ENCODE measurements at places on chromosomes 3 and 15.
A peak's percentile ranks its signal among the peaks of the same experiment; 100 is the strongest.

DNA sequence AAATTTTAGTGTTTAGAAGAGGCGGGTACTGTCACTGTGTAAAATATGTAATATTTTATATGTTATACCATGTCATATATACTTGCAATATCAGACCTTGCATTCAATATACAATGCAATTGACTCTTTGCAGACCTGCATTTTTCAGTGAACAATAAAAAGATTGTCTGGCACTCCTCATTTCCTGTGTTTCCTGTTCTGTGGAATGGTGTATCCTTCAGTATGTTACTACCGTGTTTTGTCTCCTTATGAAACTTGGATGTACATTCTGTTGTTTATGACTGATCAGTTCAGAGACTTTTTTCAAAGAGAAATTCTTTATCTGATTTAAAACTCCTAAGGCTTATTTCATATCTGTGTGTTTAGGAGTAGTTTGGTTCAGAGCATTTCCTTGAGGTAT is 31.5 kb downstream of the APH1B start:
- DNase-seq: no peak

GRCh38 chr3:30393079-30393478 is 213.3 kb upstream of the TGFBR2 start:
- no peak for DNase-seq

GRCh38 chr3:77655396-77655795 is 615.5 kb downstream of the ROBO2 start:
- DNase-seq: no peak

GRCh38 chr3:58129041-58129770 is 81.6 kb downstream of the DNASE1L3 start:
- DNase-seq: no peak

GRCh38 chr15:64907991-64908390 is 3.7 kb upstream of the ANKDD1A start:
- no peak for DNase-seq

DNA sequence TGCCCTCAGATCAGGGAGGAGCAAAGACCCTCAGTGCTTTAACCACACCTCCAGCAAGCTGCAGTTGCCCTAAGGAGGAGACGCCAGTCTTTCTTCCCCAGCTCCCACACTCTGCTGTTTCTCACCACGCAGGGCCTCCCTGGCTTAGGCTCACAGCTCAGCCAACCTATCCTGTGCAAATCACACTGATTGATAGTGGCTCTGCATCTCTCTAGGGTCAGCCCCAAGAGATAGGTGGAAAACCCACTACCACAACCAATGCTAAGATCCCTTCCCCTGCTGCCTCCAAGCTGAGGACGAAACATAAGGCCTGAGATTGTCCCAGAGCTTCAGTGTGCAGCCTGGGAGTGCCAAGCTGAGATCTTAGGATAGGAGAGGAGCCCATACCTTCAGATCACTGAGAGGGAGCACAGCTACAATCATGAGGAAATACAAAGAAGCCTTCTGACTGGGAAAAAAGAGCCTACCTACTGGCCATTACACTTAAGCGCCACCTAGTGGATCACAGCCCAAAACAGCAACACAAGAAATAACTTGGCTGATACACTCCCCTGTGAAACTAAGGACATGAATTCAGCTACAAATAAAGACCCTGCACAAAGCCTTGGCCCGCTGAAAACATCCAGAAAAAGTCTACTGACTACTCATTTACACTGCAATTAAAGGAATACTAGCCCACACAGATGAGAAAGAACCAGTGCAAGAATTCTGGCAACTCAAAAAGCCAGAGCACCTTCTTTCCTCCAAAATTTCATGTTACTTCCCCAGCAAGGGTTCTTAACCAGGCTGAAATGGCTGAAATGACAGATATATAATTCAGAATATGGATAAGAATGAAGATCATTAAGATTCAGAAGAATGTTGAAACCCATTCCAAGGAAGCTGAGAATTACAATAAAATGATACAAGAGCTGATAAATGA is 271.5 kb upstream of the DCBLD2 start:
- DNase-seq: no peak

GRCh38 chr3:100032243-100032642 is 82.1 kb downstream of the FILIP1L start:
- DNase-seq: no peak

GRCh38 chr15:36218991-36219390 is 360.4 kb upstream of the CDIN1 start:
- DNase-seq: no peak

- DNase-seq: no peak
These were observed 340 bp downstream of the TMEM44 start for GRCh38 chr3:194632809-194633348.

- DNase-seq: no peak
These were observed 5.8 kb downstream of the MCM2 start for GRCh38 chr3:127604035-127604434.

- no peak for DNase-seq
These were observed 58.6 kb upstream of the SLC6A1 start for GRCh38 chr3:10933805-10934481.

DNA sequence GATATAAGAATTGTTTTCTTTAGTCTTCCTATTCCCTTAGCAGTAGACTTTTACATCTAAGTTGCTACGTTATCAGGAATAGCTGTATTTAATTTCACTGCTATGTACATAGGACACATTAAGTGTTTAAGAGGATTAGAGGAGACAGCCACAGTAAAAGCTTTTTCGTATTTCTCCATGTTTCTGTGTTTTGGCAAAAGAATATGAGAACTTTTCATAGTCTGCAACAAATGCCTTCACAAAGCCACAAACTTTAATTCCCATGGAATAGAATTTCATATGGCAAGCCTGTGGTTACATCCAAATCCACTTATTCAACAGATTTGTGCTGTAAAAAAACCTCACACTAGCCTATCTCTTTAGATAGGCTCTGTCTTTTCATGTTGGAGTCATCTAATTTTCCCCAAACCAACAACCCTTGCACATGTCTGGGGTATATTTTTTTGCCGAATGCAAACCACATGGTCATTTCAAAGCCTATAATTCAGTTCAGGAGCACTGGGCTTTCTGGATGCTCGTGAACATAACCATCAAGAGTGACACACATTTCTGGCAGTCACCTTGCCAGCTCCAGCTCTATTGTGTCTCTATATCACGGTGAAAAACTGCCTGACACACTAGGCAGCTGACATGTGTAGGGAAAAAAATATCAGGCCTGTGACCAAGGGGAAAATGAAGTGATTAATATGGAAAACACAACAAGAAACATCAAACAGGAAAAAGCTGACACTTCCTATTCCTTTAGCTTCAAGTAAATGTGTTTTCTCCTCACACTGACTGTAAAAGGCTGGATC is 19.2 kb downstream of the PLD1 start:
- no peak for DNase-seq

GRCh38 chr3:173287361-173287760 is 110.2 kb upstream of the NLGN1 start:
- DNase-seq: no peak

DNA sequence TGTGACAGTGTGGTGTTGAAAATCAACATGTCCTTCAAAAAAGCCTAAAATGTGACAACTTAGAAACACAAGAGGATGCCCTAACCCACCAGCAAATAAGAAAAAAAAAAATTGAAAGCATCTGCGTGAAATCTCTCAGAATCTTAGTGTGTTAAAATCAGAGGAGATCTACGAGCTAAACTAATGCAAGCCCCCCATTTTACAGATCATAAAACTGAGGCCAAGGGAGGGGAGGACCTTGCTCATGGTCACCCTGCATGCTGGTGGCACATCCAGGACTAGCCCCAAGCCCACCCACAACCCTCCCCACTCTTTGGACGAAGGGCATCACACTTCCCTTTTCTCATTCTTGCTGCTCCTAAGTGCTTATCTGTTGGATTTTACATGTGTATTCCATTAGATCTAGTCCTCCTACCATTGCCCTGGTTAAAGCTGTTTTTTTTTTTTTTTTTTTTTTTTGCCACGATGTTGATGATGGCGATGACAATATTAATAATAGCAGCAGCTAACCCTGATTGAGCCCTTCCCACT is 29.1 kb upstream of the NOX5 start:
- no peak for DNase-seq

DNA sequence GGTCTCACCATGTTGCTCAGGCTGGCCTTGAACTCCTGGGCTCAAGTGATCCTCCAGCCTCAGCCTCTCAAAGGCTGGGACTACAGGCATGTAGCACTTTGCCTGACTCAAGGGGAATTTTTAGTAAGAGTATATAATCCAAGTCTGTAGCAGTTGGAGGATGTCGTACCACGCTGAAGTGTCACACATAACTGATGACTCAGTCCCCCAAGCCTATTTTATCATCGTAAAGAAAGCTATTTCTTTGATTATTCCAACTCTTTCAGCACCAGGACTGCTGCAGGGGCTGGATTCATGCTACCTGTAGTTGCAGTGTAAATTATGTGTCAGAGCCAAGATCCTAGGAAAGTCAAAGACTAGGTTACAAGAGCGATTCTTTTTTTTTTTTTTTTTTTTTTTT is 1.4 kb upstream of the PRKCI start:
- DNase-seq: no peak

DNA sequence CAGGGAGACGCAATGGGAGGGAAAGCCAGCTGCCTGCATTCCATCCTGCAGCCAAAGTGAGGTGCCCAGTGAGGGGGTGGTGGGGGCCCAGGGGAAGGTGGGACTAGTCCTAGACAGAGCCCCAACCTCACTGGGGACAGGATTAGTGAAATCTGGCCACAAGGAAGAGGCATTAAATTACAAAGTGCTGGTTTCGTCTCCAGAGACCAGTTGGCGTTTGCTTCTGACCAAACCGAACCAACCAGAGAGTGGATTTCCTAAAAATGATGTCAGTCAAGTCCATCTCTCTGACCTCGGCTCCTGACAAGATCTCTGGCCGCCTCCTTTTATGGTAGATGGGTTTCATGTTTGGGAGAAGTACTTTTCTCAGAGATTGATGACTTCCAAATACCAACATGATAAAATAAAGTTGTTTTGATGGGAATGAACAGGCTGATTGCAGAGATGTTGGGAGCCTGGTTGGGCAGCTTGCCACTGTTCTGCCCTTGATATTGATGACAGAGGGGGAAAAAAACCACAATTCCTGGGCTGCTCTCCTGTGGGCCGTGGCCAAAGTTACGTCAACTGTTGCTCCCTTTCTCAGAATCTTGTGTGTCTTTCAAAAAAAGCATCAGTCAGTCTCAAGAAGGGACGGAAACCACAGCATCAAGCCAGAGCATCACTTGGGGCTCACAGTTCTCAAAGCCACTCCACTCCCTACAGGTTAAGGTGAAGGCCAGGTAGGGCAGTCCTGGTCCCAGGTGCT is 24.6 kb downstream of the ITGA11 start:
- DNase-seq: no peak

DNA sequence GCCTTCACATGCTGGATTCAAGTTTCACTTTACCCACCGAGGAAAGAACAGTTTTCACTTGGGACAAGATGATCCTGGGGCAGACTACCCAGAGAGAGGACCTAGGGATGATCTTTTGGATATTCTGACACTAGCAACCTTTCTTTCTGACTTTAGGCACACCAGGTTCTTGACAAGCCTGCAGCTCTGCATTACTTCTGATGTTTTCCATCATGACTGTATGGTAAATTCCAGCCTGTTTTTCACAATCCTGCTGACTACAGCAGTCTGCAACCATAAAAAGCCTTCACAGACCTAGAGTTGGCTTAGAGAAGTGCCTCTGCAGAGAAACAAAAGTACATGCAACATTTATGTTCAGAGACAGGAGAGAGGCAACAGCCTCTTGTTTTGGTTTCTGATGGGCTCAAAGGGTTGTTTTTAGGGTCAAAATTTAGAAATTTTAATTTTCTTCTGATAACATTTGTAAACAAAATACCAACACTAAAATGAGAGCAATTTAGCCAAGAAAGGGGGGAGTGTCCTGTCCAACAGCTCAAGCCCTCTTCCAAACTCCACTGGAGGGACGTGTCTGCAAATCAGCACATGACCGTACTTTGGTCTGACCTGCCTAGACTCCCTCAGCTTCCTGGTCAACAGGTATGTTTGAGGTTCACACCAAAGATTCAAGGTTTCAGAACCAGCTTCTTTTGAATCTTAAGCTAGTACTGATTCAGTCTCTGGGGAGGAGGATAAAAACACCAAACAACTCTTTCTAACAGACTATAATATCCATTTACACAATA is 799 bp downstream of the ABI3BP start:
- DNase-seq: no peak

DNA sequence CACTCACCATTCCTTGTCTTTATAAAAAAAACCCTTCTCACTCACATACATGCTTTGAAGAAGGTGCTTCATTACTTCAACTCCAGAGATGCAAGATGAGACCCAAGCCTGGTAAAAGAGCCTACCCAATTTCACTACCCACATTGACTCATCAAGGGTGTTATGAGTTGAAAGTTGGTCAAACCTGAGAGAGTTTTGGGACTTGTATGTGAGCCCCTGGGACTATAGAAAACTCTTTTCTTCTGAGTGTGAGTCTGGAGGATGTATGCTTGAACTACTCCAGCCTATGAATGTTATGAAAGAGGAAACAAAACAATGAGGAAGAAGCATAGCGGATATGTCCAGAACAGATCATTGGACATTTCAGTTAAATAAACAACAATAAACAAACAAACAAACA is 106.5 kb upstream of the SATB1 start:
- no peak for DNase-seq

GRCh38 chr3:30539206-30539605 is 67.2 kb upstream of the TGFBR2 start:
- DNase-seq: no peak

- DNase-seq: no peak
These were observed 32.5 kb downstream of the RFTN1 start for GRCh38 chr3:16480861-16481545.

- peak; percentile 28 for DNase-seq
These were observed 24.5 kb upstream of the LIPC start for GRCh38 chr15:58407236-58407775.

- DNase-seq: no peak
These were observed 169.3 kb upstream of the BHLHE40 start for GRCh38 chr3:4809922-4810321.

DNA sequence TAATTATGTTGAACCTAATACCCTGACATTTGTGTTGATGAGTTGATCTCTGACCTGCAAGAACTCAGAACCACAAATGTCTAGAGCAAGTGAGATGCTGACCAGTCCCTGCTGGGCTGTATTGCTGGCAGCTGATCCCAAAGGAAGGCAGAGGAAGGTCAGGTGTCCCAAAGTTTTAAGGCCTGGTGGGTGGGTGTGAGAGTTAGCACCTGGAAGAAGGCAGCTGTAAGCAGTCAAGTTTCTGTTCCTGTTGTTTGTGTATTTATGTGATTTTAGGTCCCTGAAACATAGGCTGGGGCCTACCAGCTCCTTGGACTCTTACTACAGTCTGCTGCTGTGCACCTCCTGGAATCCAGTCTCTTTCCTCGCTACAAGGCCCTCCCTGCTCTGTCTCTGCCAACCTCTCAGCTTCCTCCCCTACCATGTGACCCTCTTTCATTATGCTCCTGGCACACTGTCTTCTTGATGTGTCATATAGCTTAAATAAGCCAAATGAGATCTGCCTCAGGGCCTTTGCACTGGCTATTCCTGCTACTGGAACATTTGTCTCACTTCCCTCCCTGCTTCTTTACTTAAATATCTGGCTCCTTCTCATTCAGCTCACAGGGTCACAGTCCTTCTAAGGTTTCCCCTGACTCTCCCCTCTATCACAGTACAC is 31.0 kb upstream of the ATOSA start:
- no peak for DNase-seq

GRCh38 chr3:177694951-177695350 is 497.7 kb upstream of the TBL1XR1 start:
- DNase-seq: no peak
